Hematopoietic multipotent progenitor cell treated with erythropoietin and hydrocortisone succinate and interleukin-3 and kit ligand, for 6 days (in vitro differentiated cells): ENCODE measurements at places on chromosomes 11 and 22.

DNA sequence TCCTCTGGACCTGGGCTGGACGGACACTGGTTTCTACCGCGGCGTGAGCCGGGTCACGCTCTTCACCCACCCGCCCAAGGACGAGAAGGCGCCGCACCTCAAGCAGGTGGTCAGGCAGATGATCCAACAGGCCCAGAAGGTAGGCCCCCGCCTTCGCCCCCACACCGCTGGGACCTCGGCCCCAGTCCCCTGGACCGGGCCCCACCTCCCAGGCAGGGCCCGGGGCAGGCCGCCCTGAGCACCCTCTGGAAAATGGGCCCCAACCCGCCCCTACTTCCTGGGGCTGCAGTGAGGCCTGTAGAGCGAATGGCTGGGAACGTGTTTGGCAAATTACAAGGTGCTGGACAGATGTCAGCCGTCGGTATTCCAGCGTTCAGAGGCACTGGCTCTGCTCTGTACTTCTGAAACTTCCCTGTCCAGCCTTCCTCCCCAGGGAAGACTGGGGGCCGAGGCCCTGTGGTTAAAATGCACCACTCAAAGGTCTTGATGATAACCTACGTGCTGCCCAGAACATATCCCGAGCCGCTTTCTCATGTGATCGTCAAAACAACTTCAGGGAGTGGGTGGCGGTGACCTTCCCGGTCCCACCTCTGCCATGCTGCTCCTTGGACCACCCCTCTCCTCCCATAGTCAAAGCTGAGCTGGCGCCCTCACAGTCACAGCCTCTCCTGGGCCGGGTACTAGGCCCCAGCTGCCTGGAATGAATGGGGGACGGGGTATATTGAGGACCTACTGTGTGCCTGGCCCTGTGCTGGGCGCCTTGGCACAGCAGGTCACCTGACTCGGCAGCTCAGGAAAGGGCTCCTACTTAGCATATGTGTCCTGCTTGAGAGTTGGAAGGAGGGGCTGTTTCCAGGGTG, 869 bp downstream of the FAM83F start:
- DNase-seq = peak; percentile 35

GRCh38 chr22:25621986-25622385, 57.5 kb downstream of the GRK3 start:
- DNase-seq = no peak

- DNase-seq = peak; percentile 88
These were observed 24.0 kb downstream of the PISD start for GRCh38 chr22:31637891-31638618.

DNA sequence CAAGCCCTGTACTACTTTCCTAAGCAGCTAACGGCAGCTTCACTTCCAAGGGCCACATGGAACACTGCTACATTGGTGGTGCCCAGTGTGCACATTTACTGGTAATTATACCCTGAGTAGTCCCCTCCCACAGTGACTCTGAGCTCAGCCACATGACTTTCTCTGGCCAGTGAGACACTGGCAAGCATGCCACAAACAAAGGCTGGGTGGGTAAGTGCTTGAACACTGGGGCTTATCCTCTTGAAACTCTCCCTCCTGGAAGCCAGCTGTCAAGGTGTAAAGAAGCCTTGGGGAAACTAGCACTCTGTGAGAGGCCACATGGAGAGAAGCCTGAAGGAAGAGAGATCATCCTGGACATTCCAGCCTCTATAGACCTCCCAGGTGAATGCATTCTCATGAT, 54.4 kb upstream of the DRD2 start:
- DNase-seq = no peak

GRCh38 chr11:56917708-56918400, 70.9 kb upstream of the OR5AK2 start:
- DNase-seq = no peak

DNA sequence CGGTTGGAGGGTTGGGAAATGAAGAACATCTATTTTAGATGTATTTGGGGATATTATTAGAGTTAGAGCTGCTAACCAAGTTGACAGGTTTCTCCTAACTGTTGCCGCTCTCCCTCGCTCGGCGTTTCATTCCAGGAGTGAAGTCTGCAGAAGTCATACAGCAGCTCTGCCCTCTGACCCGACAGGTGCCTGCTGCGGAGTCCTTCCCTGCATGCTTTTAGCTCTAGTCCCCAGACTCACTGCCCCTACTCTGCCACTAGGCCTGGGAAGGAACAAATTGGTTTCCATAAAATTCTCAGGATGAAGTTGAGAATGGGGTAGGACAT, 124.9 kb downstream of the DBX1 start:
- no peak for DNase-seq

DNA sequence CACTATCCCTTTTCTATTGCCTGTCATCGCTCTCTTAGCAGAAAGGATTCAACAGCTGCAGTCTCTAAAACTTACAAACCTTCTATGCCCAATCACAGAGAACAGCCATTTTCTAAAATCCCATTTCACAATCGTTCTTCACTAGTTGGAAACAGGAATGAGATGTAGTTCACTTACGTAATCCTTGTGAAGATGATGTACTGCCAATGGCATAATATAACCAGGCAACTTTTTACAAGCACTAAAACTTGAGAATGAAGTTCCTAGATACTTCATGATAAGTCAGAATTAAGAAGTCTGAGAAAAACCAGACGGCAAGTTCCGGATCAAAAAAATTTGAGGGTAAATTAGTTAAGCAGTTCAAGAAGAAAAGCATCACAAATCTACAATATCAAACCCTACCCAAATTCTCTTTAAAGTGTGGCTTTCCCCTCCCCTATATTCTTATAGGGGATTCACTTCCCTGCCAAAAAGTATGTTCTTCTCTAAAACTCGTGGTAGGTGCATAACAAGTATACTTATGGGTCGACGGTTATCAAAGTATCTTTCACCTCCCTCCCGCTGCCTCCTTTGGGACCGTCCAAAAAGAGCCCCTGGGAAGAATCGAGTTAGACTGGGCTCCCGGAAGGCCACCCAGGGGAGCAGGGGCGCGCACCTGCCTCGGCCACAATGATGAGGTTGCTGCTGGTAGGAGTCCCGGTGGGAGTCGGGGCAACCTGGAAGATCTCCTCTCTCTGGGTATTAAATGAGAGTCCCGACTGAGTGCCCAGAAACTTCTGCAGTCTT, 666 bp downstream of the MSANTD4 start:
- peak; percentile 29 for DNase-seq
